ENCODE measurements at places on chromosomes 4 and X. TPM values are rescaled to one million over a fixed set of nuclear protein-coding genes. Genes with fewer than 3 reads are reported as not detected.

GRCh38 chr4:3077796-3078195 lies 3.3 kb downstream of the HTT start:
- DNase-seq, result no peak
- H3K4me3 ChIP-seq, result no peak overlapping the region
- H3K27ac ChIP-seq, result no peak overlapping the region
- H3K36me3 ChIP-seq, result peaks cover 10% of the 10 kb centered on the region
- peaks cover 38% of the 10 kb centered on the region for H3K4me1 ChIP-seq

DNA sequence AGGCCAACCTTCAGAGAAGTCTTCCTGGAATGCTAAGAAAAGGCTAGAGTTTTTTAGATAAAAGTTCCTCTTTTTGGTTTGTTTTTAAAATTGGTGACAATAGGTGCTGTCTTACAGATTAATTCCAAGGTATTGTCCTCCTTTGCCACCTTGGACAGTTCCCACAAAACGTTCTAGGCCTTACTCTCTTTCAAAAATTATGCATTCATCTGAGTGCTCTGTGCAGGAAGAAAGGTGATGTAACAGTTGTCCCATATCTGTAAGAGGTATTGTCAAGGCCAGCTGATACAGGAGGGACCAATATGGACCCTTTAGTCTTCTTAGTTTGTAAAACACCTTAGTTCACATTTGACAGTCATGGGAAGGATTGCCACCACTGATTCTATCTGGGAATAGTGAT lies 15.9 kb upstream of the CXCL5 start:
- H3K27ac ChIP-seq, result no peak overlapping the region
- DNase-seq, result no peak
- H3K27me3 ChIP-seq, result no peaks in the 10 kb centered on the region
- no peaks in the 10 kb centered on the region for H3K36me3 ChIP-seq
- no peak overlapping the region for H3K4me3 ChIP-seq
- H3K4me1 ChIP-seq, result peaks cover 9% of the 10 kb centered on the region

- DNase-seq, result no peak
- no peak overlapping the region for H3K4me3 ChIP-seq
- H3K4me1 ChIP-seq, result no peaks in the 10 kb centered on the region
- no peak overlapping the region for H3K27ac ChIP-seq
Measured at GRCh38 chr4:138609943-138610350, 367.8 kb upstream of the SLC7A11 start.

- H3K27ac ChIP-seq, result peak overlapping the region; percentile 87
- H3K4me3 ChIP-seq, result peak overlapping the region; percentile 2
- no peaks in the 10 kb centered on the region for H3K27me3 ChIP-seq
- H3K36me3 ChIP-seq, result peaks cover 2% of the 10 kb centered on the region
- peak; percentile 38 for DNase-seq
- H3K4me1 ChIP-seq, result peaks cover 37% of the 10 kb centered on the region
Measured at GRCh38 chrX:20459410-20460350, 193.0 kb upstream of the RPS6KA3 start.

DNA sequence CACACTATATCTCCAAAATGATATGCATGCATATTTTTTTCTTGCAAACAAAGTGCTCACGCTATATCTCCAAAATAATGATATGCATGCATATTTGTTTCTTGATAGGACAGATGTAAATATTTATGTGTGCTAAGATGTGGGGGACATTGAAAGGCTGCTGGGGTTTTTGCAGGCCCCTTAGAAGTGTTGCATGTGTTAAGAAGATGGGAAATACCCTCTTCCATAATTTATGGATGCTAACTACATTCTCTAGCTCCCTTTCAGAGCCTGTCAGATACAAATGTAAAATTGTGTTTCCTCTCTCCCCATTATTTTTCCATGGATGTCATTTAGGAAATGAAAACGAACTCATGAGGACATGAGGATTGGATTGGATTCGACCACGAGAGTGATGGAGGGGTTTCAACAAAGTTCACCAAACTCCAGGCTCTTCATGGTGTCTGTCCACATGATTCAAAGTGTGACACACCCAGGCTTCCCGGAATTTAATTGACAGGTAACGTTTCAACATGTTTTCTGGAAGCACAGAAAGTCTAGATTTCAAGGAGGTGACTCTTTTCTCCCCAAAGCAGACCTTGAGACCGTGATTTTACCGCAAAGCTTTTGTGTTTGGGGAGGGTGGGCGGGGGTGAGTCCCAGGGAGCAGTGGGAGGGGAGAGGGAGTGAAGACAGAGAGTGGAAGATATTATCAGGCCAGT lies 94.4 kb upstream of the CD99 start:
- H3K4me3 ChIP-seq, result no peak overlapping the region
- H3K27ac ChIP-seq, result no peak overlapping the region
- no peaks in the 10 kb centered on the region for H3K27me3 ChIP-seq
- H3K4me1 ChIP-seq, result no peaks in the 10 kb centered on the region
- DNase-seq, result no peak

DNA sequence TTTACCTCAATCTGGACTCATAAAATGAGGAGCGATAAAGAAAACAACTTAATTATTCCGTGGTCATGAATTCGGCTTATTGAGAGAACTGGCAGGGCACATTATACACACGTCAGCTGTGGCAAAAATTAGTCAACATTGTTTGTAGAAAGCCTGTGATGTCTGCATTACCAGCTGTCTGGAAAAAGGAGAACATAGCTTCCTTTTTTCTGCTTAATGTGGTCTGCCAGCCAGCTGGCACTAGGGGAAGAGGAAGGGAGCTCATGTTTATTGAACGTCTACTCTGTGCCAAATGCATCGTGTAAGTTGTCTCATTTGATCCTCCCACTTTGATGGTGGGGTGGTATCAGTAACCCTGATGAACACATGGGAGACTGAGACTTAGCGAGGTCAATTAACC lies 367.6 kb downstream of the ARHGAP24 start:
- H3K4me1 ChIP-seq, result no peaks in the 10 kb centered on the region
- no peak overlapping the region for H3K4me3 ChIP-seq
- H3K27me3 ChIP-seq, result no peaks in the 10 kb centered on the region
- H3K27ac ChIP-seq, result no peak overlapping the region
- no peak for DNase-seq
- H3K36me3 ChIP-seq, result no peaks in the 10 kb centered on the region

GRCh38 chr4:70808151-70808550 lies 31.5 kb downstream of the GRSF1 start:
- H3K36me3 ChIP-seq, result peaks cover 9% of the 10 kb centered on the region
- no peak for DNase-seq
- H3K4me3 ChIP-seq, result no peak overlapping the region
- H3K27ac ChIP-seq, result no peak overlapping the region
- H3K4me1 ChIP-seq, result no peaks in the 10 kb centered on the region

- H3K27ac ChIP-seq, result no peak overlapping the region
- H3K4me3 ChIP-seq, result no peak overlapping the region
- H3K27me3 ChIP-seq, result no peaks in the 10 kb centered on the region
- no peak for DNase-seq
Measured at GRCh38 chrX:130418066-130418465, 16.3 kb downstream of the RBMX2 start.

DNA sequence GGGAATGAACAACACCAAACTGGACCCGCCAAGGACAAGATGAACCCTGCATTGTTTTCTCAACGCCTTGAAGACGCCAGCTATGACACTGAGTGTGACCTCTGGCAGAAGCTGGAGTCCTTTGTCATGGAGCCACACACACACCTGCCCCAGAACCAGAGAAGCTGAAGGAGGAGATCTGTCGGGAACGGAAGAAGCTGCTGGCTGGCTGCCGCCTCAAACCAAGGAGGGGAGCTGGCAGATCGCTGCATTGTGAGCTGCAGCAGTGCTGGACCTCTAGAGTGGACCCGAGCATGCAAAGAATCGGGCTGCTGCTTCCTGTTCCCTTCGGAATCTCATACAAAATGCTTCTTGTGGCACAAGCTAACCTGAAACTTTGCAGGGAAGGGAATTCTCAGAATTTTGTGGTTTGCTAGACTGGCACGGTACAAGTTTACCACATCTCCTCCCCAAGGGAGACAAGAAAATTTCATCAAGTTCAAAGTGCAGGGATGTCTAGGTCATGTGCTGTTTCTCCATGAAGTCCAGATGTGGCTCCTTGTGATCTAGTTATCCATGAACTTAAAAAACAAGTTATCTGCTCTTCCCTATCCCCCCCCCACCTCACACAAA lies 23.4 kb upstream of the GLRB start:
- no peak for DNase-seq
- no peak overlapping the region for H3K27ac ChIP-seq
- no peaks in the 10 kb centered on the region for H3K27me3 ChIP-seq
- H3K36me3 ChIP-seq, result no peaks in the 10 kb centered on the region

DNA sequence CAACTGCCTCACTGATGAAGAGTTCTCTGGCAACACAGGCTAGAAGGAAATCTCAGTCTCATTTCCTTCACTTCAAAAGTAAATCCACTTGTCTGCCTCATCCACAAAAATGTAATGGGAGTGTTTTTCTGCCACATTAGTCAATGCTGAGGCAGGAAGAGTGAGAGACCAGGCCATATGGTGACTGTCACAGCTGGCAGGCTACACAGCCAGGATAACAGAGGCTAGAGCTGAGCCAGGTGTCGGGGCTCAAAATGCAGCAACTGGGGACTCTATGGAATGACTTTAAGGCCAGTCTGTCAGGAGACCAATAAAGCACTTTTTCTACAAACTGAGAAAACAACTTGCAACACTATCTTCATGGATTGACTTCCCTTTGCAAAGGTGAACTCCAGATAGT lies 204.2 kb downstream of the GPC3 start:
- no peaks in the 10 kb centered on the region for H3K27me3 ChIP-seq
- H3K36me3 ChIP-seq, result no peaks in the 10 kb centered on the region
- peaks cover 2% of the 10 kb centered on the region for H3K4me1 ChIP-seq

DNA sequence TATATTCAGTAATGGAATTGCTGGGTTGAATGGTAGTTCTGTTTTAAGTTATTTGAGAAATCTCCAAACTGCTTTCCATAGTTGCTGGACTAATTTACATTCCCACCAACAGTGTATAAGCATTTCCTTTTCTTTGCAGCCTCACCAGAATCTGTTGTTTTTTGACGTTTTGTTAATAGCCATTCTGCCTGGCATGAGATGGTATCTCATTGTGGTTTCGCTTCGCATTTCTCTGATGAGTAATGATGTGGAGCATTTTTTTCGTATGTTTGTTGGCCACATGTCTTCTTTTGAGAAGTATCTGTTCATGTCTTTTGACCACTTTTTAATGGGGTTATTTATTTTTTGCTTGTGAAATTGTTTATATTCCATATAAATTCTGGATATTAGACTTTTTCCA lies 13.6 kb upstream of the MAGED4B start:
- no peak overlapping the region for H3K27ac ChIP-seq
- no peaks in the 10 kb centered on the region for H3K4me1 ChIP-seq
- DNase-seq, result no peak
- H3K4me3 ChIP-seq, result no peak overlapping the region

DNA sequence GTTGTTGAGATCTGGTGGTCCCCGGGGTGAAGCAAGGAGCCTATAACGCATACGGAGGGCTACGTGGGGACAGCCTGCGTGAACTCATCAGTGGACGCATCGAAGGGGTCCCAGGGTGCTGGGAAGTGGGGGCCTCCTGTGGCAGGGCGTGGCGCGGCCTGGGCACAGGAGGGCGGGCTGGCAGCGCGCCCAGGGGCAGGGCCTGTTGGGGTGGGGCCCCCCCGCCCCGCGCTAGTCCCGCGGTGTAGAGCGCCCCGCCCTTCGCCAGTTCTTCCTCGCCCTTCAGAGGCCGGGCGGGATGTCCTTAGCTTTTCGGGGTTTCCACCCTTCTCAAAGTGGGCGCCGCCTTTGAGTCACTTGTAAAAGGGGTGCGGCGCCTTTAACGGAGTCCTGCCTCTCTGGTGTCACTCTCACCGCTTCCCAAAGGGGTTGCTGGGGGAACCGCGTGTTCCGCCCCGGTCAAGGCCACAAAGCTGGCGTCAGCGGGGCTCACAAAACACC lies 632 bp downstream of the PLP2 start:
- H3K27ac ChIP-seq, result peak overlapping the region; percentile 87
- H3K4me3 ChIP-seq, result peak overlapping the region; percentile 82
- peaks cover 21% of the 10 kb centered on the region for H3K4me1 ChIP-seq
- DNase-seq, result peak; percentile 76
- peaks cover 16% of the 10 kb centered on the region for H3K36me3 ChIP-seq
- H3K27me3 ChIP-seq, result no peaks in the 10 kb centered on the region

DNA sequence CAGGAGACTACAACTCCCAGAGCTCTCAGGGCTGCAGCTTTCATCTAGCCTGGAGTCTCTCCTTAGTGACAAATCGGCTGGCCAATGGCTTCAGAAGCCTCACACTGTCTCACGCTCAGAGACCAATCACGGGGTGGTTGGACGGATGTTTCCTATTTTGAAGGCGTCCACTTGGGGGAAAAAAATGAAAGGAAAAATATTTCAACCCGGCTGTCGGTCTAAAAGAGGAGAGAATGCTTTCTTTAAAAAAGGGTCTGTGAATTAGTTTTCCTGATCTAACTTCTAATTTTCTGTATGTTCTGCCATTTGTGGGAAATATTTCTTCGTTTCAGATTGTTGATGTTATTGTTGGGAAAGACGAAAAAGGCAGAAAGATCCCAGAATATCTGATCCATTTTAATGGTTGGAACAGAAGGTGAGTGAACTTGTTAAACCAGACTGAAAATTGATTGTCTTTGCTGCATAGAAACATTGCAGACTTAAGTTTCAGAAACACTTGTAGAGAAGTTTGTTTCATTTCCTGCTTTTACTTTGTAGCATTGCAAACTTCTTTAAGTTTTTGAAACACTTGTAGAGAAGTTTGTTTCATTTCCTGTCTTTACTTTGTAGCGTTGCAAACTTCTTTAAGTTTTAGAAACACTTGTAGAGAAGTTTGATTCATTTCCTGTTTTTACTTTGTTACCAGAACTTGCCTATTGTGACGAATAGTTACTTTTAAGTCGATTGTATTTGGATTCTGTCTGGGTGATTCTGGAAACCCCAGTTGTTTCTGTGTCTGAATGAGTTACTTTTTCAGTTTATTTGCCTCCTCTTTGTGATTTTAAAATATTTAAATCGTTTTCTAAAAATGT lies 1.6 kb downstream of the MSL3 start:
- peak; percentile 64 for DNase-seq
- H3K27ac ChIP-seq, result peak overlapping the region; percentile 99
- H3K27me3 ChIP-seq, result no peaks in the 10 kb centered on the region
- peak overlapping the region; percentile 96 for H3K4me3 ChIP-seq
- H3K36me3 ChIP-seq, result peaks cover 37% of the 10 kb centered on the region

GRCh38 chr4:53943345-53944085 lies 120.9 kb downstream of the CHIC2 start:
- peaks cover 2% of the 10 kb centered on the region for H3K36me3 ChIP-seq
- no peaks in the 10 kb centered on the region for H3K27me3 ChIP-seq
- H3K4me1 ChIP-seq, result no peaks in the 10 kb centered on the region
- H3K27ac ChIP-seq, result no peak overlapping the region
- no peak for DNase-seq

DNA sequence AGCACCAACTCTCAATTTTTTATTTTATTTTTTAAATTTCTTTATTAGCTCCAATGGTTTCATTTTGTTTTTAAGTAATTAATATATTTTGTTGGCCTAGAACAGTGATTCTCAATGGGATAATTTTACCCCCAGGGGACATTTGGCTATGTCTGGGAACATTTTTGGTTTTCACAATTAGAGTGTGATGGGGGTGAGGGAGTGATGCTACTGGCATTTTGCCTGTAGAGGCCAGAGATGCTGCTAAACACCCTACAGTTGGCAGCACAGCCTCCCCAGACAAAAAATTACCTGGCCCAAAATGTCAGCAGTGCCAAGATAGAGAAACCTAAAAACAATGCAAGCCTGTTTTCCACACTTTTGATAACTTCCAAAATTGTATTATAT lies 64.6 kb downstream of the HHIP start:
- H3K36me3 ChIP-seq, result no peaks in the 10 kb centered on the region
- no peak for DNase-seq

- DNase-seq, result no peak
- H3K4me1 ChIP-seq, result no peaks in the 10 kb centered on the region
Measured at GRCh38 chrX:26192204-26192603, at the start of gene MAGEB6. Gene MAGEB6 (plus strand): TSS chrX:26192440. CDS start chrX:26193847, 1,407 bp downstream.

The AP1S2 gene
- 29.4 TPM for total RNA-seq

The PAGE2B gene
- 0.56 TPM for total RNA-seq

All from activated naive CD8-positive, alpha-beta T cell treated with anti-CD3 and anti-CD28 coated beads for 36 hours (primary cell).